Neural progenitor cell (in vitro differentiated cells): ENCODE measurements at places on chromosomes 2 and 18. TPM values are rescaled to one million over a fixed set of nuclear protein-coding genes. Genes with fewer than 3 reads are reported as not detected.
A peak's percentile ranks its signal among the peaks of the same experiment; 100 is the strongest.

GRCh38 chr18:12431561-12431960 lies 23.8 kb downstream of the PRELID3A start:
- no peak for DNase-seq
- H3K27ac ChIP-seq: no peak overlapping the region
- peaks cover 3% of the 10 kb centered on the region for H3K36me3 ChIP-seq
- no peaks in the 10 kb centered on the region for H3K27me3 ChIP-seq
- H3K4me1 ChIP-seq: no peaks in the 10 kb centered on the region
- H3K4me3 ChIP-seq: no peak overlapping the region

GRCh38 chr2:173666171-173666888 lies 298.8 kb downstream of the SP3 start:
- H3K4me3 ChIP-seq: no peak overlapping the region
- DNase-seq: no peak
- peaks cover 43% of the 10 kb centered on the region for H3K4me1 ChIP-seq
- no peak overlapping the region for H3K27ac ChIP-seq
- no peaks in the 10 kb centered on the region for H3K36me3 ChIP-seq

DNA sequence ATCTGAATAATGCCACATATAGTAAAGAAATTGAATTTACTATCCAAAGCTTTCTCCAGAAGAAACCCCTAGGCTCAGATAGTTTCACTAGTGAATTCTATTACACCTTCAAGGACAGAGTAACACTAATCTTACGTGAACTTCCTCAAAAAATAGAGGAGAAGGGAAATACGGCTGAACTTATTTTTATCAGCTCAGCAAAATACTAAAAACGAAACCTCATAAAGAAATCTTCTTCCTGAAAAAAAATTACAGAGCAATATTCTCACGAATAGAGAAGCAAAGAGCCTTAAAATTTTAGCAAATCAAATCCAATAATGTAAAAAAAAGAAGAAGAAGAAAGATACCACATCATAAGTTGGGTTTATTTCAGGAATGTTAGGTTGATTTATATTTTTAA lies 14.7 kb downstream of the CAPN13 start:
- H3K27ac ChIP-seq: no peak overlapping the region
- DNase-seq: no peak
- no peaks in the 10 kb centered on the region for H3K27me3 ChIP-seq
- peaks cover 9% of the 10 kb centered on the region for H3K4me1 ChIP-seq
- H3K36me3 ChIP-seq: no peaks in the 10 kb centered on the region
- no peak overlapping the region for H3K4me3 ChIP-seq

DNA sequence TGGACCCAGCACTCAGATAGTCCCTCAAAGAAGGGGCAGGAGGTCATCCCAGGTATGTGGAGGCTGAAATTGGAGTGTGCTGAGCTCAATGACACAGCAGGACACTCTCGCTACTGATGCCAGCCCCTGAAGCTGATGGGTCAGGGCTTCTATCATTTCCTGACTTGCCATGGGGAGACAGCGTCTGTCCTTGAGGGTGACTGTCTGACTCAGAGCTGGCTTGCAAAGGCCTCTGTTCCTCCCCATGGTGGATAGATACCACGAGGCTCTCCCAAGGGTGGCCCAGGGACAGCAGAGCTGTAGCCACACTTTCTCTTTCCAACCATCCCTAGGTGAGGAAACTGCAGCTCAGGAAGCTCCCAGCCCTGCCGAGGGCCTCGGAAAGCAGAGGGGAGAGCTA lies 10.8 kb downstream of the ALPG start:
- DNase-seq: no peak
- no peak overlapping the region for H3K4me3 ChIP-seq
- no peaks in the 10 kb centered on the region for H3K36me3 ChIP-seq
- no peak overlapping the region for H3K27ac ChIP-seq

- H3K4me3 ChIP-seq: no peak overlapping the region
- H3K4me1 ChIP-seq: no peaks in the 10 kb centered on the region
- no peak overlapping the region for H3K27ac ChIP-seq
These were observed 207.6 kb downstream of the MGAT5 start for GRCh38 chr2:134461511-134461910.

GRCh38 chr2:174545240-174545639 lies 52.4 kb downstream of the WIPF1 start:
- no peaks in the 10 kb centered on the region for H3K36me3 ChIP-seq
- no peak overlapping the region for H3K4me3 ChIP-seq
- no peaks in the 10 kb centered on the region for H3K27me3 ChIP-seq
- no peak overlapping the region for H3K27ac ChIP-seq

GRCh38 chr2:209942936-209943605 lies 59.4 kb upstream of the RPE start:
- no peak overlapping the region for H3K27ac ChIP-seq
- H3K4me3 ChIP-seq: no peak overlapping the region
- H3K4me1 ChIP-seq: no peaks in the 10 kb centered on the region
- no peak for DNase-seq
- H3K27me3 ChIP-seq: no peaks in the 10 kb centered on the region

GRCh38 chr2:70932631-70933230 lies 3.0 kb upstream of the ATP6V1B1 start:
- DNase-seq: no peak
- no peaks in the 10 kb centered on the region for H3K36me3 ChIP-seq
- no peaks in the 10 kb centered on the region for H3K27me3 ChIP-seq
- no peak overlapping the region for H3K27ac ChIP-seq
- peaks cover 24% of the 10 kb centered on the region for H3K4me1 ChIP-seq

- H3K4me1 ChIP-seq: peaks cover 13% of the 10 kb centered on the region
- no peaks in the 10 kb centered on the region for H3K36me3 ChIP-seq
- no peak overlapping the region for H3K27ac ChIP-seq
- DNase-seq: no peak
These were observed 126.6 kb downstream of the COMMD1 start for GRCh38 chr2:62032096-62032495.

DNA sequence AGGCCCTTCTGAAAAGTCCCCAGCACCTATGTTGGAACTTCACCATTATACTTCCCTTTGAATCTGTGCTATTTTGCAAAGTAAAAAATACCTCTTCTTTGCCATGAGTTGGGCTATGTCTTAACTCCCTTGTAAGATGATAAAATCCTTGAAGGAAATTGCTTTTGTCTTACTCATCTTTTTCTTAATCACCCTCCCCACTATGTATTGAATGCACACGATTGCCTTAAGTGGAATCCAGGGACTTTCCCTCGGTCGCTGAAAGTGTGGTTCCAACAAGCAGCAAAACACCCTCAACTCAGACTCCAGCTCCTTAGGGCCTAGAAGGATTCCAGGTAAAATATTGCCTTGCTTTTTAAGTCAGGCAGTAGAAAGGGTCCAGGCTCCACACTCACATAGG lies 173.2 kb upstream of the ARL4C start:
- no peaks in the 10 kb centered on the region for H3K36me3 ChIP-seq
- no peaks in the 10 kb centered on the region for H3K27me3 ChIP-seq
- H3K4me3 ChIP-seq: no peak overlapping the region
- no peak for DNase-seq
- peaks cover 27% of the 10 kb centered on the region for H3K4me1 ChIP-seq
- no peak overlapping the region for H3K27ac ChIP-seq

- H3K27me3 ChIP-seq: no peaks in the 10 kb centered on the region
- no peaks in the 10 kb centered on the region for H3K36me3 ChIP-seq
- DNase-seq: no peak
- H3K27ac ChIP-seq: no peak overlapping the region
- peaks cover 10% of the 10 kb centered on the region for H3K4me1 ChIP-seq
- H3K4me3 ChIP-seq: no peak overlapping the region
These were observed 21.3 kb upstream of the ICOS start for GRCh38 chr2:203915256-203915655.

DNA sequence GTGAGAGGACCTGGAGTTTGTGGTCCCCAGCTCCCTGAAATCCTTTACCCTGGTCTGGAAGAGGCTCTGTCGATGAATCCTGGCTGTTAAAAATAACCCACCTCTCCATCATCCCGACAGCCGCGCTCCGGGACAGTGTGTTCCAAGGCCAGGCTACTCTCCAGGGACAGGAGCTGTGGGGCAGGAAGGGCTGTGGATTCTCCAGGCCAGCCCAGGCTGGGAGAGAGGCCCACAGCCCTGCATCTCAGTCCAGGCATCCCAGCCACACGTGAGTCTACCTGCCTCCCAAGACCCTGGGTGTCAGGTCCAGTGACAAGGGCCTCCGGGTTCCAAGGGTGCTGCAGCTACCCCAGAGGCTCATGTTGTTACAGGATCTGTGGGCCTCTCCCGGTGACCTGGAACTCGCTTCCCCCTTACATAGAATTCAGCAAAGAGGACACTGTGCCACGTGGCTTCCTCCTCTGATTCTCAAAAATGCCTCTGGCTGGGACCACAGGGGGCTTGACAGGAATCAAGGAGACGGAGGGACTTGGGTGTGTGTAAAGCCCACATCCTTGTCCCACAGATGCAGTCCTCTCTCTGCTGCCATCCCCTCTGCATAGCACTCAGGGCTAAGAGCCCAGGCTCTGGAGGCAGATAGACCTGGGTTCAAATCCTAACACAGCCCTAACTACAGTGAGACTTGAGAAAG lies 17.3 kb downstream of the ADRA2B start:
- DNase-seq: no peak
- H3K36me3 ChIP-seq: no peaks in the 10 kb centered on the region
- H3K27ac ChIP-seq: no peak overlapping the region

GRCh38 chr2:1287427-1287826 lies 125.8 kb upstream of the TPO start:
- H3K4me1 ChIP-seq: no peaks in the 10 kb centered on the region
- no peak for DNase-seq
- H3K27me3 ChIP-seq: no peaks in the 10 kb centered on the region
- H3K4me3 ChIP-seq: no peak overlapping the region
- no peak overlapping the region for H3K27ac ChIP-seq

- no peak overlapping the region for H3K27ac ChIP-seq
- H3K4me3 ChIP-seq: no peak overlapping the region
These were observed 86.9 kb upstream of the LMAN1 start for GRCh38 chr18:59446012-59446411.

GRCh38 chr18:45671321-45671720 lies 52.7 kb upstream of the SLC14A1 start:
- H3K36me3 ChIP-seq: no peaks in the 10 kb centered on the region
- no peaks in the 10 kb centered on the region for H3K27me3 ChIP-seq

DNA sequence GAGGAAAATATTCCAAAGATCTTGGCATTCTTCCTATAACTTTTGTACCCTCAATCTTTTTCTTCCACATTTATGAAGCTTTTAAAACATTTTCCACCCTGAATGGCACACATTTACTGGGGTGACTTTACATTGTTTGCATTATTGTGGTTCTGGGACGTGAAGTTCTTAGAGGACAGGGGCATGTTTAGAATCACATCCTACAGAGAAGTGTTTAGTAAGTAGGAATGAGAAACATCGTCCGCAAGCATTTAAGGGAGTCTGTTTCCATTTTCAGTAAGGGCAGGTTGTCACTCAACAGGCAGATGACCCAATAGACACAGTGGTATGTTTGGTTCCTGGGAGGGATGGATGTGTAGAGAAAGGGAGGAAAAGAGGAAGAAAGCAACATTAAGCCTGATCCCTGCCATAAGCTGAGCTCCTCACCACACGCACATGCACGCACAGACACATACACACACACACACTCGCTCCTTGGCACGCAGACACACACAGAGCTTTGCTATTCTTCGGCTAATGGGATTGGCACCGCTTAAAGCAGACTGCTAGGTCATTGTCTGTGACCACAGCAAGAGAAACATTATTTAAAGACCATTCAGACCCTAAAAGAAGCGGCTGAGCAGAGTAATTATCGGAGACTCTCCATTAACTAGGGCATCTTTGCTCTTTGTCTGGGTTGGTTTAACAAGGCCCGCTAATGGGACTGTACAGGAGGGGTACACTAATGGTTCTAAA lies 14.2 kb upstream of the PLEKHM3 start:
- H3K27ac ChIP-seq: peak overlapping the region; percentile 77
- H3K4me1 ChIP-seq: peaks cover 28% of the 10 kb centered on the region
- peak; percentile 87 for DNase-seq
- no peaks in the 10 kb centered on the region for H3K36me3 ChIP-seq
- H3K4me3 ChIP-seq: no peak overlapping the region
- H3K27me3 ChIP-seq: no peaks in the 10 kb centered on the region

DNA sequence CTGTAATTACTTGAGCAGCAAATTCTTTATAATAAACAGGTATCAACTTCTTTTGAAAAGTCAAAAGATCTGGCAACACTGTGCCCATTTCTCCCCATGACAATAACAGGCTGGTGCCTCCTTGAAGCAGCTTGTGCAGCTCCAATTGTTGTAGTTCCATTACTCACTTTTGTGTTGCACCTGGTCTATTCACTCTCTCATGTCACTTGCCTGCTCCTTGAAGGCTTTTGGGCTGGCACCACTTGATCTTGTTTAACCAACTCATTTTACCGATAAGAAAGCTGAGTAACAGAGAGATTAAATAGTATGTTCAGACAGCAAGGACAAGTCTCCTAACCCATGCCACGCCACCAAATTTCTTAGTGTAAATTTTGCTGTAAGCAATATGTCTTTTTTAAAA lies 314.5 kb downstream of the OSR1 start:
- no peaks in the 10 kb centered on the region for H3K27me3 ChIP-seq
- H3K36me3 ChIP-seq: no peaks in the 10 kb centered on the region
- no peaks in the 10 kb centered on the region for H3K4me1 ChIP-seq
- no peak for DNase-seq
- no peak overlapping the region for H3K4me3 ChIP-seq

DNA sequence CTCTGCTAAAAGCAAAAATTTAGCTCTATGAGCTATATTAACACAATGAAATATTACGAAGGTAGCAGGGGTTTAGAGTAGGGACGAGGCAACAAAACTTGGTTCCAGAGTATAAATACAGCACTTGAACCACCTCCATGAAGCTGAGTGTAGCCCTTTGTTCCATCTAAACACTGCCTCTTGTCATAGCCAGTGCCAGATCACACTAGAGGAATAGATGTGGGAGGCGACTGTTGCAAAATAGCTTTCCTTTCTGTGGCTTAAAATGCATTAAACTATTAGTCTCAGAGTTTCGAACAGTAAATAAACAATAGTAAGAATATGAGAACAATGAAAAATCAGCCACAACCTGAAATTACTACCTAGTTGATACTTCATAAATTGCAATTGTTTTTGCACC lies 29.8 kb downstream of the PIEZO2 start:
- no peak overlapping the region for H3K4me3 ChIP-seq
- H3K27ac ChIP-seq: no peak overlapping the region
- no peaks in the 10 kb centered on the region for H3K4me1 ChIP-seq
- no peak for DNase-seq
- no peaks in the 10 kb centered on the region for H3K27me3 ChIP-seq

Gene TTC32
- 21.3 and 27.9 TPM in 2 replicates for total RNA-seq

Gene BBS5
- 3.8 and 6.2 TPM in 2 replicates for total RNA-seq

Gene B4GALT6
- 11.2 and 16.3 TPM in 2 replicates for total RNA-seq

Gene CACNB4
- total RNA-seq: 8.9 and 14.2 TPM in 2 replicates

Gene FHOD3
- total RNA-seq: 69.7 and 70.2 TPM in 2 replicates

Gene BOLL
- total RNA-seq: not detected in 2 replicates
